ENCODE measurements at places on chromosomes 2 and 18.

DNA sequence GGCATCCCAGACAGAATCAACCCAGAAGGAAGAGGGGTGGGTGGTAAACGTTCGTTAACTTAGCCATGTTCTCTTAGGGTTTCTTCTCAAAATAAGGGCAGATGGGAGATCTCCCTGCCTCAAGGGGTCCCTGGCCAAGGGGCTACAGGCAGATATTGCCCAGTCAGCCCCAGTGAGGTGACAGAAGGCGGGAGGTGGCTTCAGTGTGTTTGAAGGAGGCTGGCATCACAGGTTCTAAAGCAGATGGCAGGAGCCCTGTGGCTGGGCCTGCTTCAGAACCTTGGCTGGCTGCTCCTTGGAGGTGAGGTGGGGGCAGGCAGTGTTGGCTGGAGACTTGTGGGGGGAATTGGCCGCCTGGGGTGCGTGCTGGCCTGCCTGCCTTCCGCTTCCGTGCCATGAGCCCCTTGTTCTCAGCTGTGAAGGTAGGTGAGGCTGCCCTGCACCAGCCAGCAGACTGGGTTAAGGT is 23.5 kb downstream of the HPCAL1 start:
- DNase-seq = no peak

DNA sequence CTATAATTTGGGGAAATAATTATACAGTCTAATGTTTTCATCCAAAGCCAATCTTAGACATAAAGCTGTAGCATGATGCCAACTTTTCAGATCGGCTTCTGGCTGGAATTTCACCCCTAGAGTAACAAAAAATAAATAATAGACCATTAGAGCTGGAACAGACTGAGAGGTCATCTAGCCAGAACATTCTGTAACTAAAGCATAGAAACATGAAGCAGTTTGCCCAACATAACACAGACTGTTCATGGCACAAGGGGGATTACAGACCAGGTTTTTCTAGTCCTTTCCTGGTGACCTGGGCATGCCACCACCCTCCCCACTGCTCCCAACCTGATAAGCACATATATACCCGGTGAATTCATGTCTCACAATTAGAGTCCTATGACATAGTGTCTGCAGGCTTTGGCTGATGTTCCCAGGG is 116.4 kb upstream of the PPP1CB start:
- DNase-seq = no peak

DNA sequence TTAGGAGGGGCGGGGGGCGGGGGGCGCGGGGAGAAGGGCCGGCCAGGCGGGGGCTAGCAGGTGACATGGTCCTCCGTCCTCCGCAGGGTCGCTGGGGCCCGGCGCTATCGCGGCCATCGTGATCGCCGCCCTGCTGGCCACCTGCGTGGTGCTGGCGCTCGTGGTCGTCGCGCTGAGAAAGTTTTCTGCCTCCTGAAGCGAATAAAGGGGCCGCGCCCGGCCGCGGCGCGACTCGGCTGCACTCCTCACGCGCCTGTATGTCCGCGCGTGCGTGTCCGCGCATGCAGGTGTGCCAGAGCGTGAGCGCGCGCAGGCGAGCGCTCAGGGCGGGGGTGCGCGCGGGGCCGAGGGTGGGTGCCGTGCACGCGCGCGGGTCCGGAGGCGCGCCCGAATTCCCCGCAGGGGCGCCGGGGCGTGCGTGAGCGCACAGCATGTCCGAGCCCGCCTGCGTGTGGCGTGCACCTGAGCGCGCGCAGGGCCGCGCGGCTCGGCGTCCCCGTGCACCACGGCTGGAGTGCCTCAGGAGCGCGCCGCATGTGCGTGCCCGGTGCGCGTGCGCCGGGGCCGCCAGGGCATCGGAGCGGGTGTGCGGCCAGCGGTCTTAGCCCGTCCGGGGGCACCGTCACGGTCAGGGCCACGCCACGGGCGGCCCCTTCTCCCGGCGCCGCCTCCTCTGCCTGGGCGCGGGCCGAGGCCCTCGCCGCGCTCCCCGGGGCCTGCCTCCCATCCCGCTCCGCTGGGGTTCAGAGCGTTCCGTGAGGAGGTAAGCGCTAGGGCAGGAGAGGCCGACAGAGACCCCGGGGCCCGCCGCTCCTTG is 6.3 kb downstream of the SNORC start:
- DNase-seq = no peak

DNA sequence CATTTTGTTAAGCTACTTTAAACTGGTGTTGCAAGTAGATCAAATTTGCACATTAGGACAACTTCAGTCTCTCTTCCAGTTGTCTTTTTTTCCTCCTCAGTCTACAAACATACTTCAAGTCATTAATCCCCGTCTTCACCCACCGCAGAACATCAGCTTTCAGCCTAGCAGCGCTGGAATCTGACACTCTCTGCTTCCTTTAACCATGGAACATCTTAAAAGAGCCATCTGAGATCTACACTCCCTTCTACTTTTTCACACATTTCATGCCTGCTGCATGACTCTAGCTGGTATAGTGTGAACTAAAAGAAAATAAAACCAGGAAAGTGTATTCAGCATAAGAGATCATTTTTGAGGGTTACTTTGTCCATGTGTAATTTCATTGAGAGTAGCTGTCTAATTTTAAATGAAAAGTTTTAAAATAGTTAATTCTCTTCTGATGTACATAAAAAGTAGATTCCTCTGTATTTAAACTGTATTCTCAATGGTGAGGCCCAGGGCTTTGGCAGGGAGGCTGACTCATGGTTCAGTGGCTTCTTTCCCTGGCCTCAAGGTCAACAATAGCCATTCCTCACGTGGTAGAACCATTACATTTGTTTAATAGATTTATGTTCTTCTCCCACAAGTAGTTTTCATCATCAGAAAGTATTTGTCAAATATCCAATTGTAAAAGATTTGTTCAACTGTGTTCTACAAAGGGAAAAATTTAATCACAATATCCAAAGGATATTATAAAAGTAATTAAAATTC is 16.5 kb downstream of the SGPP2 start:
- no peak for DNase-seq

DNA sequence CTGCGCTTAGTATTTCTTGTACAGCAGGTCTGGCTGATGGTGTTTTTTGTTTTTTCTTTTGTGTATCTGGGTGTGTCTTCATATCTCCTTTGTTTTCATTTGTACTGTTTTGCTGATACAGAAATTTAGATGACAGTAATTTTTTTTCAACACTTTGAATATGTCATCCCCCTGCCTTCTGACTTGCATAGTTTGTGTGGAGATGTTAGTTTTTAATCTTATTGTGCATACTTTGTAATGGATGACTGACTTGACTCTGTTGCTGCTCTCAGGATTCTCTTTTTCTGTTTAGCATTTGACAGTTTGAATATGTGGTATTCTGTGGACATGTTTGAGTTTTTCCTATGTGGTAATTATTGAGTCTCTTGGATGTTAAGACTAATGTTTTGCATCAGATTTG is 161.3 kb downstream of the ZNF407 start:
- DNase-seq = no peak

GRCh38 chr18:33350256-33350655 is 90.3 kb downstream of the CCDC178 start:
- DNase-seq = no peak

DNA sequence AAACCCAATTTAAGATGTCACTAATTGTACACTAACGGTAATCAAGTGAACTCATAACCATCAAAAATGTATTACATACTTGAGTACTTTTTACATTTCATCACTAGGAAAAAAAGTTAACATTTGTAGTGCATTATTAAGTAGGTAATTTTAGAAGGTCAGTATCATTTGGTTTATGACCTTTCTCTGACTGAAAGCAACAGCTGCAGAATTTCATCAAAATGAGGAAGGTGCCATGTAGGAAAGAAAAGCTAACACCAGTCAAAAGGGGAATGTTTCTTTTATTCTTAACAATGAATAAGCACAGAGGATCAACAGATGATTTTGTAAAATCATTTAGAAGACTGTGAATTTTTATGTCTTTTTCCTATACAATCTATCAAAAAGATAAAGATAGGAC is 79.0 kb downstream of the PIGN start:
- no peak for DNase-seq

DNA sequence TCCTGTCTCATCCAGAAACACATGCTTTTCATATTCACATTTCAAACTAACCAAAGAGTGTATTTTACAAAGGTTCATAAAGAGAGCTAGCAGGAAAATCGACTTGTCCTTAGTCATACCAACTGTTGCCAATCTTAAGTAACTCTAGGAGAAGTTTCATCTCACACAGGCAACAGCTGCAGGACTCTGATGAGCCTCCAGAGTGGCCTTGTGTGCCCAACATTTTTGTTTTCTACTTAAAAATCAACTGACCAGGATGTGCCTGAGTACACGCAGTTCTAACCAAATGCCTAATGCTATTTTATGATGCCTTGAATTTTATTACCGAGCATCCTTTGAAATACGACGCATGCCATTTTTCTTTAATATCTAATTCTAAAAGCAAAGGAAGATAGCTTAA is 595.9 kb upstream of the LRRTM4 start:
- DNase-seq = no peak

- no peak for DNase-seq
Measured at GRCh38 chr18:13836559-13836958, 12.6 kb downstream of the MC5R start.

DNA sequence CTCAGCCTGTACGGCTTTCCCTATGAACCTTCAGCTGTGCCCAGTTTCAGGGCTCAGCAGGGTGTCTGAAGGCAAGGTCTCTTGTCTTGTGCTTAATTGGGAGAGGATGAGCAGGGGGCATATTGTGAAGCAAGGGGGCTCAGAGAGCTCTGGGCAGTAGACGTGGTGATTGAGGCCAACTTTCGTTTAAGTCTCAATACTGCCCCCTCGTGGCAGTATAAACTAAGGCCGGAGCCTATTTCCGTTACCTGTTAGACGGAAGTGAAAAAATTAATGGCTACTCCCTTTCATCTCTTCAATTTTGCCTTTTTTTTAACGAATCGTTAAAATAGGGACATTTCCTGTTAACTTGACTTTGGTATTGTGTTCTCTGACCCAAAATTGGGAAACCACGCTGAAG is 193.4 kb downstream of the TDRD15 start:
- no peak for DNase-seq

- no peak for DNase-seq
Measured at GRCh38 chr2:209638346-209638745, 133.3 kb upstream of the UNC80 start.

DNA sequence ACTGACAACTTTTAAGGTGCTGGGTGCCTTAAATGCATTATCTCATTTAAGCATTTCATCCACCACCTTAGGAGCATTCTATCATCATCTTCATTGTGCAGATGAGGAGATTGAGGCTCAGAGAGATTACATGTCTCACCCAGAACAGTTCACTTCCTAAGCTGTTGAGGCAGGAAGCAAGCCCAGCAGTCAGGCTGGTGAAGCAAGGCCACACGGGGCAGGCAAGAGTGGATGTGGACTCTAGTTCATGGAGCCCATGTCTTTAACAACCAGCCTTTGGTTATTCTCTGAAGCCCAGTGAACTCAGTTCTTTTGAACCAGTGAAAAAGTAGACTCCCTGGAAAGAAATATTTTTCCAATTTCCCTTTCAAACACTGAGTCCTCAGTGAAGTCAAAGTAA is 294.8 kb upstream of the MGAT5 start:
- DNase-seq = no peak

- no peak for DNase-seq
Measured at GRCh38 chr2:124923097-124923496, 898.0 kb downstream of the CNTNAP5 start.

DNA sequence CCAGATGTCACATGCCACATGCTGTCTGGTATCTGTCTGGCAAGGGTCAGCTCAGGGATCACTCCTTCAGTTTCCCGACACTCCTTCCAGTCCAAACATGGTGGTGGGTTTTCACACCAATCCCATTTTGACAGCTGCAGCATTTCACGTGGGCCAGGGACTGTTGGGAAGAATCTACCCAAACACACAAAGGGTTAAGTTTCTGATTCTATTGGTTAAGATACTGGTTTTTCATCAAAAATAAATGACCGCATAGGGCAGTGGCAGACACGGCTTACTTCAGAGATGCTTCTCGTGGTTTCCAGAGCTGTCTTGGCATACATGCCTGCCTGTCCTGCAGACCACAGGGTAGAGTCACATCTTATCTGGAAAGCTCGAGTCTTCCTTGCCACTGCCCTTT is 79.7 kb downstream of the PSMG2 start:
- no peak for DNase-seq

GRCh38 chr2:122706757-122707223 is 951.3 kb downstream of the TSN start:
- no peak for DNase-seq

DNA sequence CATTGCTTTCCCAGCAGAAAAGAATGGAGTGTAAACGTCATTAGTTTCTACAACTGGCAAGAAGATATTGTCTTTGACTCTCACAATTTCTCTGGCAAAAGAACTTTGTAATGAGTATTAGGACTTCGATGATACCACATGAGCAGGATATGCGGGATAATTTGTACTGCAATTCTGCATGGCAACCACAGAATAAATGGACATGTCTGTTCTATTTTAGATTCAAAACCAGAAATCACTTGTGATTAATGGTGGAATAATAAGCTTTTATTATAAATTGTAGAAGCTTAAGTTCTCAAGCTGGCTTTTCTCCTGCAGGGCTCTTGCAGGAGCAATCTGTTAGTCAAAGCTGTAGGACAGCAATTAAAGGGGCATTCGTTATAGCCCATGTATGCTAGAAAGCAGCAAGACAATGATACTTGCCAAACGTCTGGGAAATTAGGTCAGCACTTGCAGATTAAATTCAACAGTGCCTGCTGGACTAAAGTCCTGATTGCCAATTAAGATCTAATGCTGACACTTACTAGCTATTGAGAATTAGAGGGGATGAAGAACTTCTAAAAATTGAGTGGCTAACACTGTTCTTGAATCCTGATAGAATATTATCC is 177.9 kb downstream of the PTH2R start:
- no peak for DNase-seq

DNA sequence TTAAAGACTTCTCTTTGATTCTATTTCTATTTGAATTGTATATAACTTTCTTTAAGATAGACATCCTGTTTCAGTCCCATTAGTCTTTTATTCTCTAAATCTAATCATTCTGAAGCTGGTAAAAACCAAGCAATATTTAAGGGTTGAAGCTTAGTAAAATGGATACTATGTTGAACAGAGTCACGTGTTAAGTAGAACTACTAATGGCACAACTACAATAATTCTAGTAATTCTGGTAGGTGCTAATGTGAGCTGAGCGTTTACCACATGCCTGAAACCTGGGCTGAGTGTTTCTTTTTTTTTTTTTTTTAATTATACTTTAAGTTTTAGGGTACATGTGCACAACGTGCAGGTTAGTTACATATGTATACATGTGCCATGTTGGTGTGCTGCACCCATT is 8.9 kb upstream of the AFF3 start:
- no peak for DNase-seq

DNA sequence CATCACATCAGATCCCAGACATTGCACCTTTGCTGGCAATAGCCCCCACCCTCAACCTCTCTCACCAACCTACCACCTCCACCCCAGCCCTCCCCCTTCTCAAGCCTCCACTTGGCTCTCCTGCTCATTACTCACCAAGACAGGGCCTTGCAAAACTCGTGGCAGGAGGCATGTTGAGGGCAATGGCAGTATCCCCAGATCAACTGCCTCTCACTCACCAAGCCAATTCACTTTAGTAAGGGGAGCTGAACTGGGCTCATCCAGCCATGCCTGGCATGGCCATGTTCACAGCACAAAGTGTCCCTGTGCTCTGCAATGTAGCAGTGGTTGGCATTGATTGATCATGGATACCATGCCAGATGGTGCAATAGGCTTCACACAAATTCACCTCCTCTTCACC is 46.3 kb upstream of the TEX51 start:
- DNase-seq = no peak

All from brain pericyte (primary cell).